Fibroblast of mammary gland (primary cell): ENCODE measurements at places on chromosomes 5 and 9.

GRCh38 chr9:32866273-32866672 lies 82.9 kb downstream of the TMEM215 start:
- peak; percentile 33 for DNase-seq

GRCh38 chr9:19130436-19130835 lies 3.1 kb upstream of the PLIN2 start:
- DNase-seq: no peak

GRCh38 chr9:76926324-76926741 lies 20.4 kb upstream of the PRUNE2 start:
- DNase-seq: peak; percentile 98

GRCh38 chr9:93951655-93952118 lies 3.5 kb downstream of the BARX1 start:
- DNase-seq: no peak

- DNase-seq: peak; percentile 2
Observed at GRCh38 chr5:161851691-161852299, 3.9 kb downstream of the GABRA1 start.

DNA sequence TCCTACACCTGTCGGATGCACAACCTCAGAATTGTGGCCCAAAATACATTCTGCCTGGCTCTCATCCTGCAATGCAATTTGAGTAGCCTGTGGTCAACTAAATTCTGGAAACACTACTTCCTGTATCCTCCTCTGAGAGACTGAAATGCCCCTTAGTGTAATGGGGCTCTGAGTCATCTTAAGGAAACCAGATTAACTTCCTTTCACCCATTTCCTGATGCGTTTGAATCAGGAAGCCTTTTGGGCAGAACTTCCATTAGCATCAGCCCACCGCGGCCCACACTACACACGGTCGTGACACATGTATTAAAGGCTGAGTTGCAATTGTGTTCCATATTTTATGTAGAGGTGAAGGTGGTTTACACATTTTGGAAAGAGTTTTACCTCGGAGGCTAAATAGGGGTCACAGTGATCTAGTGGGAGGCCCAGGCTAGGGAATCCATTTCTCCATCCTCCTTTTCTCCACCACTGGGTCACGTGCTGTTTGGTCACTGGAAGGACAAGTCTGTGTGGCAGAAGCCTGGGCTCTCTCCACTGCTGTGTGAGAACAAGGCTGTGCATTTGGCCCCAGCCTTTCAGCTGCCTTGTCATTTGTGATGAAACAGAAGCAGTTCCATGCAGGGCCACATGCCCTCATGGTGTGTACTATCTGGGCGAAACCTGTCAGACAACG lies 55.9 kb downstream of the DAP start:
- peak; percentile 85 for DNase-seq

- no peak for DNase-seq
Observed at GRCh38 chr5:67770431-67771025, 445.0 kb upstream of the PIK3R1 start.

GRCh38 chr5:14534773-14535172 lies 46.8 kb upstream of the OTULINL start:
- no peak for DNase-seq

DNA sequence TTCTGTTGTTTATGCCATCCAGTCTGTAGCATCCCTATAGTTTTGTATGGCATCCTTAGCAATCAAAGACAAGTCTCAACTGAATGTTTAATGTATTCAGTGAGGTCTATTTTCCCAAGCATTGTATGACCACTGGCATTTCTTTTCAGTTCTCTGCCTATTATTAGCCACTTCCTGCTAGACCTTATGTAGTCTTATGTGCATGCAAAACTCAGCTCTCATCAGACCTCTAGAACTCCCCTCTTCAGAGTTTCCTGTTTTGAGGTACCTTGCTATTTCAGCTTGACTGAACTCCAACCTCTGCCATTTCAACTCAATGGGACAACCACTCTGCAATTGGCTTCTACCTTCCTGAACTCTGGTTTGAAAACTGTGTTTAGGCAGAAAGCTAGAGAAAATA lies 113.2 kb downstream of the SLC25A46 start:
- DNase-seq: no peak

- peak; percentile 11 for DNase-seq
Observed at GRCh38 chr5:127229185-127229889, 61.3 kb upstream of the MEGF10 start.

DNA sequence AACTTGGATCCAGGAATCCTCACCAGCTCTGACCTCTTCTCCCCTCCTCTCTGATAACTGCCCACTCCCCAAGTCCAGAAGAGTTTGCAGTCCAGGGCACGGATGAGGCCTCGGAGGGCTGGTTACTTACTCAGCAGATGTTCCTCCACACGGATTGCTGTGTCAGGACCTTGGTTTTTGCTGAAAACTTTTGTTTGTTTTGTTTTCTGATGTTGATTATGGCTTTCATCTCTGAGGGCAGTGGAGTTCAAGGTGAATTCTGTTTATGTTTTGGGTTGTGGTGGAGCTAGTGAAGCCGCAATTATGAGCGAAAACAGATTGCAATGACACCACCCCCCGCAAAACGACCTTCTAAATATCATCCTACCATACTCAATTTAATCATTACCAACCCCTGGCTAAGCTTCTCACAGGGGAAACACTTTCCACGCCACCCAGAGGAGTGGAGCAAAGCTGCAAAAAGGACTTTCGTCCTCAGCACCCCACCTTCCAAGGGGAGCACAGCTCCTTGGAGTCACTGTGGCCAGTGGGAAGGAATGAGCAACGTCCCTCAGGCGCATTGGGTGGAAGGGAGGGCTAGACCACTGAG lies 92.7 kb upstream of the SAP30L start:
- no peak for DNase-seq

GRCh38 chr9:78009186-78009585 lies 22.4 kb downstream of the GNAQ start:
- DNase-seq: no peak

GRCh38 chr9:73118898-73119554 lies 32.6 kb upstream of the ANXA1 start:
- DNase-seq: peak; percentile 91

DNA sequence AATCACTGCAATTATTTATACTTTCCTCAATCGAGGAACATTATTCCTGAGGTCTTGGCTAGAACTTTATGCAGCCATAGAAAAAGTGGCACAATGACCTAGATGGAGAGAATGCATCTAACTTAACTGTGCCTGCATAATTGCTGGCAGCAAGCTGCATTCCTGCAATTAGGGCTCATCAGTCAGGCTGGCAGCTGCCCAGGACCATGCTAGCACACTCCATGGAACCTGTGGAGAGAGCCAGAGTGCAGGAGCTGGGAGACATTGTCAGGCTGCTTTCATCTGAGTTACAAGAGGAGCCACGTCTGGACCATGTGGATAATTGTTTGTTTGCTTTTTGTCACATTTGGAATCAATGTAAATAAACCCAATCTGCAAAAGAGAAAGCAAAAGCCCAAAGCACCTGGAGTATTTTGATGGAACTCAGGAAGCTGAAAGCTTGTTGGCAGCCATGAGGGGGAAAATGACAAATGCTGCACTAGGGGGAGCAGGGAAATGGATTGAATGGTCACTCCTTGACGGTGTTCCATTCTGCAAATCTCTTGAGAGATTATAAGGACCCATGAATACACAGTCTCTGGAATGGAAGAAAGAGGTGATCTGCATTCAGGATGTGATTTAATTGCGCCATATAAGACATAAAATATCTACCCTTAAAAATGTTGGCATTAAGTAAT lies 839.9 kb downstream of the MAT2B start:
- DNase-seq: peak; percentile 49

DNA sequence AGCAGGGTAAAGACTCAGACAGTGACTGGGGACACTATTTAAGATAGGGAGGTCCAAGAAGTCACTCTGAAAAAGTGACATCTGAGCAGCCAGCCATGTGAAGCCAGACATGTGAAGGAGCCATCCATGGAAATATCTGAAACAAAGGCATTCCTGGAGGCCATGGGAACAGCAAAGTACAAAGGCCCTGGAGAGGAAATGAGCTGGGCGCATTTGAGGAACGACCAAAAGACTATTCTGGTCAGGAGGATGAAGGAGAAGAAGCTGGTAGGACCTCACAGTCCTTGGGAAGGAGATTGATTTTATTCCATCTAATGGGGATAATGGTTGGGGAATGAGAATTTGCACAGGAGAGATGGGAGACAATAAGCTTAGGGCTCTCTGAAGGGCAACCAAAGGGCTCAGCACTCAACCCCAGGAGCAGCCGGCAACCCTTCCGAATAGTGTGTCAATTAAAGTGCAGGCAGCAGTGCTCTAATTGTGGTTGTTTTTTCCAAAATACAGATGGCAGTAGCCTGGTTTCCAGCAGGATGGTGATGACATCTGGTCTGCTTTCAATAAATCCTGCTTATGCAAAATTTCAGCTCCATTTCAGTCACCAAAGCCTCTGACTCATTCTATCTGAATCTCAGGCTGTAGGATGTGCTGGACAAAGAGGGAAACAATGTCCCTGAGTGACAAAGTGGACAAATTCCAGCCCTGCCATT lies 26.7 kb downstream of the FOXI1 start:
- peak; percentile 80 for DNase-seq

DNA sequence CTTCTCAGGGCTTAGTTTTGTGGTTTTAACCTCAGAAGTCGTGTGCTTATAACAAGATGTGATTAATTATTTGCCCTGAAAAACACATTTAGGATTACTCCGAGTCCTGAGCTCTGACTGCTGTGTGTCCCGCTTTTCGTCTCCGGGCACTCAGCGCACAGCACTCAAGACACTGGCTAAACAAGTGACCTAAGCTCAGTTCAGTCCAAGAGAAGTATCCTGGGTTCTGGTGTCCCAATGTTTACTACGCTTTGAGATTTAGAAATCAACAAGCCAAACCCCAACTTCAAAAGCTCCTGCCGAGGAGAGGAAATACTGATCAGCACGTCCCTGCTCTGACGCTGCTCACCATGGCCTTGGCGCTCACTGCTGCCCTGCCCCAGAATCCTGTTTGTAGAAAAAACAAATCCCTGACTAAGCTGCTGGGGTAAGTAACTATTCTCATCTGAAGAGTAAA lies 53.2 kb downstream of the IPPK start:
- DNase-seq: peak; percentile 44

DNA sequence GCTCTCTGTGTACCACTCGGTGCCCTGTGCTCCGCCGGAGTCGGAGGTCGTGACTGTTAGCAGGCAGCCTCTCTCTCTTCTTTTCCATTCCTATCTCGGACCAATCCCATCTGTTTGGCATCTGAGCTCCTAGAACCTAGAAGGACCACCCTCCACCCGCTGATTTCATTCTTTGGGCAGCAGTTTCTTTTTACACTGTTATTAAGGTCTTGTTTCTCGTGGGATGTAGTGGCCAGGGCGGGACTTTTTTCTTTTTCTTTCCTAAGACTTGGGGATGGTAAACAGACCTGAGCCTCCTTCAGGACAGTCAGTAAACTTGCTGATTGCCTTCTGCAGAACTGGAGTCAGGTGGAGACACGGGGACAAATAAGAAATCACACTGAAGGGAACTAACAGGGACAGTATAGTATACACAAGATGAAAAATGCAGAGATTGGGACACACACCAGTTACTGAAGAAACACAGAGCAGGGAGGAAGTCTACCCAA lies 500 bp downstream of the URM1 start:
- no peak for DNase-seq

DNA sequence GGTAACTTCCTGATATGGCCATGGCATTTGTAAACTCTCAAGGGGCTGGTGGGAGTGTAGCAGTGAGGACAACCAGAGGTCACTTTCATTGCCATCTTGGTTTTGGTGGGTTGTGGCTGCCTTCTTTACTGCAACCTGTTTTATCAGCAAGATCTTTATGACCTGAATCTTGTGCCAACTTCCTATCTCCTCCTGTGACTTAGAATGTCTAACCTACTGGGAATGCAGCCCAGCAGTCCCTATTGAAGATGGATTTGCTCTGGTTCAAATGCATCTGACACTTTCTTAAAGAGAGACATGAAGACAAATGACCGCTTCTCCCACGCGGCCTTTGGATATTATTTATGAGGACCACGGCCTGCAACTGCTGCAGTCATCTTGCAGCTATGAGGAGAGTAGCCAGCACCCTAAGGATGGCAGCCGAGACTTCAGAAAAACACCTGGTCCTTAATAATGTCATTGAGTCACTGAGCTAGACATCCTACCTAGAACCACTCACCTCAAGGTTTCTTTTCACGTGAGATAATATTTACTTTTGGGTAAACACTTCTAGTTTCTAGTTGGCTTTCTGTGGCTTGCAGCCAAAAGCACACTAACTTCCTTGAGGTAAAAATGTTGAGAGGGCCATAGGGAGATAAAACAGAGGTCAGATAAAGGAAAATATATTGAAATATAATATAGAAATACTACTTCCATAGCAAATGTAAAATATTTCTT lies 28.2 kb downstream of the CETN3 start:
- no peak for DNase-seq

DNA sequence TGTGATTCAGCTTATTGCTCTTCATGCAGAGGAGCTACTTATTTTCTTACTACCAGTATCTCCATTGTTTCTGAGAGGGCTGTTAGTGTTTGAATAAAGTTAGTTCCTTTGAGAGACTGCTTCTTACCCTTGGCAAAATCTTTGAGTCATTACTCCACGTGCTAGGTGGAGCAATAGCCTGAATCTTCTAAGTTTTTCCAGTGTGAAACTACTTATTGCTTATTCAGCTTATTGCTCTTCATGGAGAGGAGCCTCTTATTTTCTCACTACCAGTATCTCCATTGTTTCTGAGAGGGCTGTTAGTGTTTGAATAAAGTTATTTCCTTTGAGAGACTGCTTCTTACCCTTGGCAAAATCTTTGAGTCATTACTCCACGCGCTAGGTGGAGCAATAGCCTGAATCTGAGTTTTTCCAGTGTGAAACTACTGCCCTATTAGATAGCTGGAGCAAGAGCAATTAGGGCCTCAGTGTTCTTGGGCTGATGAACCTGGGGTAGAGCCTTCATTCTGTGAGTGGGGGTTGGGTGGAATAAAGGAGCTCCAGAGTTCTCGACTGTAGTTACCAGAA lies 41.9 kb downstream of the GPBP1 start:
- peak; percentile 58 for DNase-seq

- DNase-seq: no peak
Observed at GRCh38 chr5:77847814-77848290, 71.7 kb upstream of the TBCA start.

GRCh38 chr5:125756456-125756855 lies 666.8 kb upstream of the GRAMD2B start:
- peak; percentile 60 for DNase-seq

GRCh38 chr5:143174714-143175398 lies 228.6 kb downstream of the NR3C1 start:
- DNase-seq: no peak

- DNase-seq: no peak
Observed at GRCh38 chr9:14168381-14168780, 145.6 kb downstream of the NFIB start.

DNA sequence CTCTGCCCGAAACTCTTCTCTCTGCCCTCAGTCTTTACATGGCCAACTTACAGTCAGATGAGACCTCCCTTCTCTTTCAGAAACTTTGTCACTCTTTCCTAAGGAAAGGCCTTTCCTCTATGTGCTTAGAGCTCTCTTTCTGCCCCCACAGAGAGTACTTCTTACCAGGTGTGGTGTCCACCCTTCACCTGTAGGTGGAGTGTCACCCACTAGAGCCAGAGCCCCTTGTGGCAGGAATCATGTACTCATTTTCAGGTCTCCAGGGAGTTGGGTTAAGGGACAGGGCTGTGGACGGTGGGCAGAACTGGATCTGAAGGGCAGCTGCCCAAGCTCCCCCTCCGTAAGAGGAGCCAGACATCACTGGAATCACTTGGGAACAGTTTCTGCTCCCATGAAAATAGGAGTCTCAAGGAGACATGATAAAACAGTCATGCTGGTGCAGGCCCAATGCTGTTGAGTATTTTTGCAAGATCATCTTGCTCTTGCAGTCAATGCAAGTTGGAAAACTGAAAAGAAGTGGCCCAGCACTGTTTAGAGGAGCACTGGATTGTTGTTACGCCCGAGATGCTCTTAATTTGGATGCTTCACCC lies 436.7 kb downstream of the ZSWIM6 start:
- peak; percentile 11 for DNase-seq
